Kidney (tissue), 22 donors: ENCODE measurements at places on chromosomes 5 and 9. TPM values are rescaled to one million over a fixed set of nuclear protein-coding genes. Genes with fewer than 3 reads are reported as not detected.

PRUNE2 gene
- total RNA-seq = 65.1 TPM

PCDHGA7 gene
- total RNA-seq = 4.1 TPM

DNA sequence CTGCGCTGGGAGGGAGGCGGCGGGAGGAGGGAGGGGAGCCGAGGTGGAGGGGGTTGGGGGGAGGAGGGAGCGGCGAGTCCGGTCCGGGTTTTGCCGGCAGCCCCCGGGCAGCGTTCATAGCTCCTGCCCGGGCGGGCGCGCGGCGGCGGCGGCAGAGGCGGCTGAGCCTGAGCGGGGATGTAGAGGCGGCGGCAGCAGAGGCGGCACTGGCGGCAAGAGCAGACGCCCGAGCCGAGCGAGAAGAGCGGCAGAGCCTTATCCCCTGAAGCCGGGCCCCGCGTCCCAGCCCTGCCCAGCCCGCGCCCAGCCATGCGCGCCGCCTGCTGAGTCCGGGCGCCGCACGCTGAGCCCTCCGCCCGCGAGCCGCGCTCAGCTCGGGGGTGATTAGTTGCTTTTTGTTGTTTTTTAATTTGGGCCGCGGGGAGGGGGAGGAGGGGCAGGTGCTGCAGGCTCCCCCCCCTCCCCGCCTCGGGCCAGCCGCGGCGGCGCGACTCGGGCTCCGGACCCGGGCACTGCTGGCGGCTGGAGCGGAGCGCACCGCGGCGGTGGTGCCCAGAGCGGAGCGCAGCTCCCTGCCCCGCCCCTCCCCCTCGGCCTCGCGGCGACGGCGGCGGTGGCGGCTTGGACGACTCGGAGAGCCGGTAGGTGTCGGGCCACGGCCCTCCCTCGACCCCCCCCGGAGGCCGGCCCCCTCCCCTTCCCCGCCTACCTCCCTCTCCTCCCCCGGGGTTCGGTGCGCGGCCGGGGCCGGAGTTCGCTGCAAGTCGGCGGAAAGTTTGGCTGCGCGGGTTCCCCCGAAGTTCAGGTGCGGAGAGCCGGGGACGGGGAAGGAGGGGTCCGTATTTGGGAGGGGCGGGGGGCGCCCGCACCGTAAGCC, at the start of gene CXXC5:
Gene CXXC5 (plus strand): TSS at position 145 of the 877 bp plus-strand sequence. CDS start 32,175 bp downstream, outside the sequence.
- peak; percentile 94 for DNase-seq

GRCh38 chr5:179771311-179771895, 22.4 kb upstream of the LTC4S start:
- no peak for DNase-seq

DNA sequence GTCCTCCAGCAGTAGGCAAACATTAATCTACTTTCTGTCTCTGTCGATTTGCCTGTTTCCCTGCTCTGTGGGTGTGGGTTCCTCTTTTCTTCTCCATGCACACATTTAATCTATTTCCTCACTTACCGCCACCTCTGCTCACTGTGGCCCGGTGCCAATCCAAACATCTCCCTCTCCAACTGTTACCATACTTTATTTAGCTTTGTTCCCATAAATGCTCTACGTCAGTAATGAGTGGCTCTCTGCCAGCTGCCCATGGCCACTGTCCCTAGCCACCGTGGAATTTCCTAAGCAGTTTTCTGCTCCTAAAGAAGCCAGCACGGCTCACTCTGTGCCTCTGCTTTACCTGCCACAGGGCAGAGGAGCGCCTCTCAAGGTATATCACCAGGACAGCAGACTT, 19.5 kb upstream of the GOLPH3 start:
- peak; percentile 68 for DNase-seq

DNA sequence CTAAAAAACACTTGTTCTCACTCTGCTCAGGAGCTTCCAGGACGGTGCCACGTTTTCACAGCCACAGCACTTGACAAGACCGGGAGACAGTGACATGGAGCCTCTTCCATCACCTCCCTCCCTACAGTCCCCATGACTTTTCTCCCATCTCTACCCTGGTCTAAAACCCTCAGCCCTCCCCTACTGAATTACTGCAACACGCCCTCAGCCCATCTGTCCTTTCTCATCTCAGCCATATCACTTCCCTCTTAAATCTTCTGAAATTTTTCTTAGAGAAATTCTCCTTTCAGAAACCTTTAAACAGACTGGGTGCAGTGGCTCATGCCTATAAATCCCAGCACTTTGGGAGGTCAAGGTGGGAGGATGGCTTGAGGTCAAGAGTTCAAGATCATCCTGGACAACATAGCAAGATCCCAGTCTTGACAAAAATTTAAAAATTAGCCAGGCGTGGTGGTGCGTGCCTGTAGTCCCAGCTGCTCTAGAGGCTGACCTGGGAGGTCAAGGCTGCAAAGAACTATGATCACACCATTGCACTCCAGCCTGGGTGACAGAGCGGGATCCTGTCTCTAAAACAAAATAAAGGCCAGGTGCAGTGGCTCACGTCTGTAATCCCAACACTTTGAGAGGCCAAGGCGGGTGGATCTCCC, 125.8 kb downstream of the MYO10 start:
- DNase-seq = no peak

DNA sequence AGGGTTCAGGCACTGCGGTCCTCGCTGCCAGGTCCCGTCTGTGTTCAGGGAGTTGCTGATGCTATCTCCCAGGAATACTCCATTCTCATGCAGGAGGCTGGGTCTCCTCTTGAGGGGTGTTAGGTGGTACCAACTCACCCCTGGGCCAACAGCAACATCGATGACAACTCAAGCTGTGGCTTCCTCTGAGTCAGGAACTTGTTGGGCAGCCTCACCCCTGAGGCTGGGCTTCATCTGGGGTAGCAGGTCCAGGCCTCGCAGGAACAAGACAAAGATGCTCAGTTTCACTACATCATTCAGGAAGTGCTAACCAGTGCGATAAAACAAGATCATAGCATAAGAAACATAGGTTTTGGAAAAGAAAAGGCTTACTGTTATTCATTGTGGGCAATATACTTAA, 125.9 kb downstream of the SYK start:
- DNase-seq = no peak

GRCh38 chr5:18068826-18069225, 434.6 kb downstream of the TAF11L14 start:
- peak; percentile 46 for DNase-seq
